Naive thymus-derived CD4-positive, alpha-beta T cell (primary cell): ENCODE measurements at places on chromosomes 3 and 15.
A peak's percentile ranks its signal among the peaks of the same experiment; 100 is the strongest.

- DNase-seq: no peak
Measured at GRCh38 chr15:98195796-98196195, 235.3 kb downstream of the ARRDC4 start.

DNA sequence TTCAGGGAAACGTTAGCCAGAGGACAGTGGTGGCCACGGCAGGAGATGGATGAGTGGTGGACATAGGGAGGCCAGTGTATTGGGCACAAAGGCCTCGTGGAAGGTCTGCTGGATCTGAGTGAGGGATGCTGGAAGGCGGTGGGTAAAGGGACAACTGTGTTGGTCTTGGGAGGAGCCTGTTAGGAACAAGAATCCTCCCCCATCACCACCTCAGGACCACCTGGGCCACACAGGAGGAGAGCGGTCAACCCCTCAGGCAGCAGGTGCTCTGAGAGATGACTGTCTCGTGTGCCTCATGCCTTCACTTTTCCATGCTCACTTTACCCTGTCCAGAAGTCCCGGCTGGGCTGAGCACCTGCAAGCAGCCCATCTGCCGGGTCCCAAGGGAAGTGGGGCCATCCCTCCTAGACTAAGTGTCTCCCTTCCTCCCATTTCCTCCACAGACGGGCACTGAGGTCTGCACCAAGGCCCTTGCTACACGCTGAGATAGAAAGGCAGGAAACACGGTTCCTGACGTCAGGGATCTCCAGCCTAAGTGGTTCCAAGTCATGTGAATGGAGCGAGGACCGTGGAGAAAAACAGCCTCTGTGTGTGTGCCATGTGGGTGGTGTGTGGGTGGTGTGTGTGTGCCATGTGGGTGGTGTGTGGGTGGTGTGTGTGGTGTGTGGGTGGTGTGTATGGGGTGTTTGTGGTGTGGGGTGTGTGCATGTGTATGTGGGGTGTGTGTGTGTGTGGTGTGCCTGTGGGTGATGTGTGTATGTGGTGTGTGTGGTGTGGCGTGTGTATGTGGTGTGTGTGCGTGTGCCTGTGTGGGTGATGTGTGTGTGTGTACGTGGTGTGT is 47.8 kb upstream of the CTSH start:
- DNase-seq: no peak

GRCh38 chr3:37435572-37435971 is 261.2 kb upstream of the LRRFIP2 start:
- DNase-seq: no peak

- no peak for DNase-seq
Measured at GRCh38 chr3:122355612-122356011, 27.4 kb downstream of the MIX23 start.

- DNase-seq: peak; percentile 47
Measured at GRCh38 chr15:77966540-77967234, 110.8 kb downstream of the TBC1D2B start.

DNA sequence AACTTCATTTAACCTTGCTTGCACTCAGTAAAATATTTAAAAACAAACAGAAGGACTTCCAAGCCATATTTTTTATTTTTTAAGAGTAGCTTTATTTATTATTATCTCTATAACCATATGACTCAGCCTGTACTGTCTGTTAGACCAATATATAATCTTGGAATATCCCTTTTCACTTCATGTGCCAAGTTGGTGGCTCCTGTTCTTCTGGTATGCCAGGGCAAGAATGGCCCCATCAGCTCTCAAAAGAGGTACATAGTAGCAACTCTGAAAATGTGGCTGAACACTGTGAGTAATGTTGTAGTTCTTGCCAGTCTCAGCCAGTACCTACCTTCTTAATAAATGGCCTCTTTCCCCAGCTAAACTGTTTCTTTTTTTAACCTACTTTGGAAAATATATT is 257.0 kb upstream of the UBE2E1 start:
- DNase-seq: no peak

GRCh38 chr3:141913150-141913811 is 36.8 kb downstream of the ATP1B3 start:
- DNase-seq: peak; percentile 69

DNA sequence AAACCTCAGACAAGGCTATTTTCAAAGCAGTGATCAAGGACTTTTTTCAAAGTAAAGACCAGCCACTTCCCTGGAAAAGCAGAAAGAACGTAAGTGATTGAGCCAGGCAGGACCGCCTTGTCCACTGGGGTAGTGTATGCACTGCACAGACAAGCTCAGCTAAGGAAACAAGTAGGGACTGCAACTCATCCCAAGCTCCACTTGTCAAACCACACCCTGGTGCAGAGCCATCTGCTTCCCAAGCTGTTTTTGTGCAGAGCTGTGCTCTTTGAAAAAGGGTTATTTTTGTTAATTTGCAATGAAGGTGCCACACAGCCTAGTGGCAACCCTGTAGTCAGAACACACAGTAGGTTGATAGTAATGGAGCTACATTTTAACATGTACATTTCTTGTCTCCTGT is 193.3 kb downstream of the ADAMTS9 start:
- no peak for DNase-seq

DNA sequence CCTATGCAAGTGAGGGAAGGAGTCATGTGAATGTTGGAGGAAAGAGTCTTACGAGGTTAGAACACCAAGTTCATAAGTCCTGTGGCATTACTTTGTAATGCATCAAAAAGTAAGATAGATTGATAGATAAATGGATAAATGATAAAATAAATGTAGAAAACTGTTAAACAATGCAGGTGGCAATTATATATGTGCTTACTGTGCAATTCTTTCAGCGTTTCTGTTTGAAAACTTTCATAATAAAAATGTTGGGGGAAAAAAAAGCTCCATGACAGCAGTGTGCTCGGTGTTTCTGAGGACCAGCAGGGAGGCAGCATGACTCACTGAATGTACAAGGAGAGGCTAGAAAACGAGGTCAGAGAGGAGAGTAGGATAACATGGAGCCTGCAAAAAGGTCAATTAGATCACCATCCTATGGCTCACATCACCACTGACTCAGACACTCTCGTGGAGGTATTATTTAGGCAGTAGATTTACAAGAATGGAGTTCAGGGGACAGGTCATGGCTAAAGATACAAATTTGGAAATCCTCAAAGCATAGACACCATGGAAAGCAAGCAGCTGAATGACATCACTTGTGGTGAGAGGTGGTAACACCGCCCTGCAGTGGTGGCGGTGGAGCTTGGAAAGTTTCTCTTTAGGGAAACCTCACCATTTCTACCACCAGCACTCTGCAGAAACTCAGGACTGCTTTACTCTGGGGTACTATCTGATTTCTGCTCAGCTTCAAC is 219.8 kb downstream of the CTNNB1 start:
- DNase-seq: no peak

DNA sequence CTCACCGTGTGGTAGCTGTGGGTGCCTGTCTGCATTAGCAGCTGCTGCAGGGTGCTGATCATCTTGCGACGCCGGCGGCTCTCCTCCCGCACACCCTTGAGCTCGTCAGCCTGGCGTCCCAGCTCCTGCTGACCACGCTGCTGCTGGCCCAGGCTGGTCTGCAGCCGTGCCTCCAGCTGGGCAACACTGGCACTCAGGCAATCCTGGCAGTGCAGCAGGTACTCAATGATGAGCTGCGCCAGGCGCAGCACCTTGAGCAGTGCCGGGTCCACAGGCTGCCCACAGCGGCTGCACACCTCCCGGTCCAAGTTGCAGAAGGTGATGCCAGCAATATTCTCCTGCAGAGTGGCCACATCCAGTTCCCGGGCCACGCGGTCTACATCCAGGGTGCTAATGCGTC is 11.9 kb downstream of the DZIP1L start:
- DNase-seq: no peak

DNA sequence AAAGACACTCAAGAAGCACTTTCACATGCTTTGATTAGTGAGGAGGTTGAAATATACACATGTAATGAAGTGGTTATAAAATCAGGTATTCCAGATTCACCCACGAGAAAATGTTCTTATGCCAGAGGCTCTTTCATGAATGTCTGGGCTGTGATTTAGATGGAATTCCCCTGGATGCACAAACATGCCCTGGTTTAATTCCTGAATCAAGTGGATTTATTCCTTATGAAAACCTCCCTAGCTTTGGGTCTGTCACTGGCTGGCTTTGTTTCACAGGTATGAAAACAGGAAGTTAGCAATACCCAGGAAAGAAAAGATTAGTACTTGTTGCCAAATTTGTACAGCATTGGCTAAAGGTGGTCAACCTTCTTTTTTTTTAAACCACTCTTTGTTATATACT is 1123.0 kb downstream of the ROBO1 start:
- DNase-seq: no peak

- DNase-seq: no peak
Measured at GRCh38 chr15:39198044-39199000, 382.6 kb upstream of the THBS1 start.

DNA sequence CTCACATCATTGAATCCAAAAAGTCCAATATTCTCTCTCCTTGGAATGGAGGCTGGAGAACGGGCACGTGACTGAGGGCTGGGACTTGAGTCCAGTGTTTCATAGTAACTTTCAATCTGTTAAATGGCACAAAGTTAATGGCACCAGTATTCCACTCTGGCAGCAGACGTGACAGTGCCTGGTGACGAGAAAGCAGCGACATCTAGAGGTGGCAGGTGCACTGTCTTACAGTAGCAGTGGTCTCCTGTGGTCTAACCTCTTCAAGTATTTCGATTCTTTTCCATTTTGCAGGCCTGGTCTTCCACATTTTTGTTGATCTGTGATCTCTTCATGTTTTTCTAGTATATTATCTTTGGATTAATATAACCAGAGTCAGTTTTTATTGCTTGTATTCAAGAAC is 107.1 kb downstream of the OXSM start:
- no peak for DNase-seq

DNA sequence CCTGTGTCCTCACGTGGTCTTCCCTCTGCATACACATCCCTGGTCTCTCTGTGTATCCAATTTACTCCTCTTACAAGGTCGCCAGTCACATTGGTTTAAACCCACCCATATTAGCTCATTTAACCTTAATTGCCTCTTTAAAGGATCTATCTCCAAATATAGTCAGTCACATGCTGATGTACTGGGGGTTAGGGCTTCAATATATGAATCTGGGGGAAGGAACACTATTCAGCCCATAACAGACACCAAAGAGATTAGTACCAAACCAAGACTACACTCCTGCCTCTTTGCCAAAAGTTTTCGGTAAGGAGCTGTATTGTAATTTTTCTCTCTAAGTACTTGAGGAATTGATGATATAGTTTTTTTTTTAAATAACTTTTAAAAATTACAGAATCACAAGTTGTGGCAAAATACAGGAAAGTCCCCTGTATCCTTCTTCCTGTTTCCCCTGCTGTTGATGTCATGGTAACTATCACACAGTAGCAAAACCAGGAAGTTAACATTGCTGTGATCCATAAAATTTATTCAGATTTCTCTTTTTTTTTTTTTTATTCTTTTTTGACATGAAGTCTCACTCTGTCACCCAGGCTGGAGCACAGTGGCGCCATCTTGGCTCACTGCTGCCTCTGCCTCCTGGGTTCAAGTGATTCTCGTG is 67.8 kb downstream of the SLCO3A1 start:
- no peak for DNase-seq

DNA sequence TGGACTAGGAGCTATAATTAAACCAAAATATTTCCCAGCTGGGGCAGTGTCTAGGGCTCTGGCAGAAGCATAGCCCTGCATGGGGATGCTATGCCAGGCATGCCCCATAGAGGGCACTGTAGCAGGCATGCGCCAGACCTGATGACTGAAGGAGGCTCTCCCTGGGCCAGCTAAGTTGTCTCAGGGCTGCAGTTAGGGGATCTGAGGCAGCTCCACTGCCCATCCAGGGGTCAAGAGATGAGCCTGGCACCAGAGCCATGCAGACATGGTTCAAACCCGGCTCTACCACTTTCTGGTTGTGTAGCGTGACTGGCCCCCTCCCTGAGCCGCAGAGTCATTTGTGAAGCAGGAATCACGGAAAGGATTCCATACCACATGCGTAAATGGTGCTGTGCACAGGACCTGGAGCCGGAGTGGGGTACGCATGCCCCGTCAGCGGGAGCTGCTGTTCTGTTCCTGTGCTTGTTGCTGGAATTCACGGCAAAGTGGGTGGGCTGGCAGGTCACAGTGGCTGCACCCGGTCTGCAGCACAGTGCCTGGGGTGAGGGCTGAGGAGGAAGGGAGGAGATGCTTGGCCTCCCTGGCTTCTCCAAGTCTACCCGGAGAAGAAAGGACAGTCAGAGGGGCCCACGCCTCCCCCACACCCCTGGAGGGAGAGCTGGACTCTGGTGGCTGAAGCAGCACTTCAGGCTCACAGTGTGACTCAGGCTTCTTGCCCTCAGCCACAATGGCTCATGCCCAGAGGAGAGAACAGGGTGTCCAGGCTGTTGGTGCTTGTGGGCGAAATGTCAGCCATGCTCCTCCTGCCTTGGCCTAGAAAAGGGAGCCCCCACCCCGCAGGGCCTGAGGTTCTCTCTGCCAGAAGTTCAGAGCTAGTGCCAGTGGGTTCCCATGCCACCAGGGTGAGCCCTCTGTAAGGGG is 43.1 kb downstream of the DNASE1L3 start:
- peak; percentile 34 for DNase-seq

- DNase-seq: no peak
Measured at GRCh38 chr3:4633078-4634004, 140.2 kb downstream of the ITPR1 start.

GRCh38 chr15:45555934-45556608 is 31.1 kb upstream of the BLOC1S6 start:
- no peak for DNase-seq

GRCh38 chr15:48647962-48648361 is 2.5 kb upstream of the FBN1 start:
- no peak for DNase-seq

- peak; percentile 60 for DNase-seq
Measured at GRCh38 chr3:102078854-102079808, 229.8 kb downstream of the NFKBIZ start.

DNA sequence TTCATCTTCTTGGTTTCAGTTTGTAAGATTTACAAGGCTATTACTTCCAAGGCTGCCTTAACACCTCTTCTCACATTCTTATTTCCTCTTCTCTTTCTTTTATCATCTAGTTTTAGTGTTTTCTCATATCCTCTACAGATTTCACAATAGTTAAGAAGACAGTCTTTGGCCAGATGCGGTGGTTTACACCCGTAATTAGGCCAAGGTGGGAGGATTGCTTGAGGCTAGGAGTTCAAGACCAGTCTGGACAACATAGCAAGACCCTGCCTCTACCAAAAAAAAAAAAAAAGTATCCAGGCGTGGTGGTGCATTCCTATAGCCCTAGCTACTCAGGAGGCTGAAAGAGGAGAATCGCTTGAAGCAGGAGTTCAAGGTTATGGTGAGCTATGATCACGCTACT is 3.5 kb upstream of the ALDH1A2 start:
- DNase-seq: no peak

DNA sequence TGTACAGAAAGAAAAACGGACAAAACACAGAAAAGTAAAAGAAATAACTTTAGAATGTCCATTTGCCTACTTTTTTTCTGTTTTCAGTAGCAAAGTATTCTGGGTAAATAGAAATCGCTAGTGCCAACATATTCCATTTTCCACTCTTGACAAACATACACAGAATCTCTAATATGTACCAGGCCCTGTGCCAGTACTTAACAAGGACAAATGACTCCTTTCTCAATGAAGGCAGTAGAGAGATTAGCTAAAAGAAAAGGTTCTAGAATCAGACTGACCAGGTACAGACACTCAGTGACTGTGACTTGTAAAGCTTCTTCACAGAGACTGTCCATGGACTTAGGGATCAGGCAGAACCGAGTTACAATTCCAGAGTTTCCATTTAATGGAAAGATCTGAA is 165.8 kb upstream of the STAC start:
- no peak for DNase-seq

GRCh38 chr3:80157546-80157945 is 389.7 kb upstream of the ROBO1 start:
- no peak for DNase-seq
